ENCODE measurements at places on chromosomes 13 and 19. TPM values are rescaled to one million over a fixed set of nuclear protein-coding genes. Genes with fewer than 3 reads are reported as not detected.

Gene IGFL3
- not detected for total RNA-seq

Gene GAPDHS
- not detected for total RNA-seq

- no peaks in the 10 kb centered on the region for H3K4me1 ChIP-seq
- peaks cover 15% of the 10 kb centered on the region for H3K36me3 ChIP-seq
- H3K27ac ChIP-seq, result no peak overlapping the region
- no peak for DNase-seq
- H3K27me3 ChIP-seq, result no peaks in the 10 kb centered on the region
- peak overlapping the region; percentile 84 for H3K4me3 ChIP-seq
Measured at GRCh38 chr13:75550159-75550567, 572 bp downstream of the UCHL3 start.

DNA sequence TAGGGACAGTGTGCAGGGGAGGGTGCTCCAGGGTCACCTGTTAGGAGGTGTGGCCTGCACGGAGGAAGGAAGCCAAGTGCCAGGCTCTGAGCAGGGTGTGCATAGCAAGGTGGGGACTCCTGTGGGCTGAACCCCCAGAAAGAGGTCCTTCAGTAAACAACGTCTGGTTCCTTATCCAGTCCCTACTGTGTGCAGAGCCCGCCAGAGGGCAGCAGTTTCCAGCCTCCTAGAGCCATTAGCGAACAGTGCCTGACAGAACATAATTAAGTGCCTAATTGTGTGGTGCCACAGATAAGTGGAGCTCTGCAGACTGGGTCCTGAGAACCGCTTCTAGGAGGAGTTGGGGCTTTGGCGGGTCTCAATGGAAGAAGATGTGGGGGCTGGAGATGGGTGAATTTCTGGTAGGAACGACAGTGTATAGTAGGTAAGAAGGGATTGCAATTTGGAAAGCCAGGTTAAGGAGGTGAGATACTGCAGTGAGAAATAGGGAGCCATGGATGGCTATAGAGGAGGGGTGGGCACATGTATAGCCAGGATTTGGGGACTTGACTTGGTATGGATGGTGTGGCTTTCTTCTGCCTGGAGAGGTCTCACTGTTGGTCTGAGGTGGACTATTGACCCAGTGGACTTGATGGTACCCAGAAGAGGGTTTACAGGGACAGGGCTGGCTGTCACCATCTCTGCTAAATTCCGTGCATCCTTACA, 323.1 kb downstream of the ZNF536 start:
- no peak overlapping the region for H3K27ac ChIP-seq
- H3K4me1 ChIP-seq, result peaks cover 3% of the 10 kb centered on the region
- no peak overlapping the region for H3K4me3 ChIP-seq
- H3K36me3 ChIP-seq, result no peaks in the 10 kb centered on the region
- H3K27me3 ChIP-seq, result no peaks in the 10 kb centered on the region

- H3K27ac ChIP-seq, result no peak overlapping the region
- peaks cover 4% of the 10 kb centered on the region for H3K36me3 ChIP-seq
Measured at GRCh38 chr13:60135344-60135743, 28.4 kb downstream of the DIAPH3 start.

- no peaks in the 10 kb centered on the region for H3K27me3 ChIP-seq
- no peak for DNase-seq
- no peaks in the 10 kb centered on the region for H3K36me3 ChIP-seq
- H3K4me3 ChIP-seq, result no peak overlapping the region
- H3K27ac ChIP-seq, result no peak overlapping the region
Measured at GRCh38 chr19:35076657-35077056, 35.1 kb downstream of the HPN start.

DNA sequence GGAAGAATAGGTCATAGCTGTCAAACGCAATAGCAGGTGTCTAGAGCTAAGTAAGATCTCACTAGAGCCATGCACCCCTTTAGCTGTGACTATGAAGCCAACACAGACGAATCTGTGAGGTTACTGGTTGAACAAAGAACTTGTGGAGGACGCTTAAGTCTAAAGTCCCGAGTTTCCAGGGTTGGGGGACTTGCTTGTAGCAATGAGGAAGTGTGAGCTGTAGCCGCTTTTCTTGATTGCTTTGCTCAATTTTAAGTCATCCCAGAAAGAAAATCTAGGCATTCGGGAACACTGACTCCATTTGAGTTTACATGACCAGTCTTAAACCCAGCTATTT, 1.6 kb downstream of the GPC5 start:
- no peaks in the 10 kb centered on the region for H3K36me3 ChIP-seq
- DNase-seq, result no peak
- no peak overlapping the region for H3K27ac ChIP-seq
- no peaks in the 10 kb centered on the region for H3K4me1 ChIP-seq
- H3K4me3 ChIP-seq, result no peak overlapping the region
